ENCODE measurements at places on chromosomes 4 and X. TPM values are rescaled to one million over a fixed set of nuclear protein-coding genes. Genes with fewer than 3 reads are reported as not detected.

TMEM156 gene
- under 0.01 TPM for total RNA-seq

DRD5 gene
- not detected for total RNA-seq

ARMCX4 gene
- total RNA-seq = 6.8 TPM

ZNF630 gene
- 1.2 TPM for total RNA-seq

TTC29 gene
- total RNA-seq = not detected

TMEM31 gene
- not detected for total RNA-seq

MTNR1A gene
- not detected for total RNA-seq

PAK3 gene
- 4.0 TPM for total RNA-seq

PRKG2 gene
- 18.9 TPM for total RNA-seq

GSPT2 gene
- 5.4 TPM for total RNA-seq

CLDN24 gene
- not detected for total RNA-seq

ZCCHC18 gene
- total RNA-seq = 0.19 TPM

MAGEA8 gene
- total RNA-seq = not detected

WDR17 gene
- 0.58 TPM for total RNA-seq

CLOCK gene
- 20.0 TPM for total RNA-seq

POU3F4 gene
- total RNA-seq = not detected

XPNPEP2 gene
- not detected for total RNA-seq

CXCR3 gene
- not detected for total RNA-seq

CT45A1 gene
- total RNA-seq = not detected

TMEM154 gene
- 0.96 TPM for total RNA-seq

GPR173 gene
- 2.0 TPM for total RNA-seq

CSAG3 gene
- total RNA-seq = not detected

CYP2U1 gene
- 5.8 TPM for total RNA-seq

OTC gene
- not detected for total RNA-seq

UGT2A3 gene
- total RNA-seq = 0.28 TPM

GAGE1 gene
- not detected for total RNA-seq

GPM6B gene
- 5.4 TPM for total RNA-seq

MAOB gene
- 0.56 TPM for total RNA-seq

UTP3 gene
- total RNA-seq = 19.2 TPM

NLGN3 gene
- under 0.01 TPM for total RNA-seq

CXCL3 gene
- total RNA-seq = 5.4 TPM

LIMCH1 gene
- 20.3 TPM for total RNA-seq

IL1RAPL1 gene
- 2.3 TPM for total RNA-seq

RAB41 gene
- total RNA-seq = not detected

GJB1 gene
- total RNA-seq = not detected

CTAG1B gene
- total RNA-seq = not detected

All from regular cardiac myocyte (primary cell).